ENCODE measurements at places on chromosomes 12 and 14.

DNA sequence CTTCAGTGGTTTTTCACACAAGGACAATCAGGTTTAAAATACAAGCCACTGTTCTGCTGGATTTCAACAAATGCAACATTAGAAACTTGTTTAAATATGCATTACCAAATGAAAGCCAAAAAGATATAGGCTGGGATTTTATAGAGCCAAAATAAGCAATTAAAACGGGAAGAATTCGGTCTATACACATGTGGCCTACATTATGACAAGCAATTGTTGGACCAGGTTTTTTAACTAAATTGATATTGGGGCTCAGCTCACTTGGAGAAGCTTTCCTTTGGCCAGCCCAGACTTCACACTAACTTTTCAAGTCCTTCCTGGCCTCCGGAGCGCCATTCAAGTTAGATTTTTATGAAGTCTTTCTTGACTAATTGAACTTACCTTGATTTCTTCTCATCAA lies 16.9 kb upstream of the PDE3A start:
- no peak for DNase-seq

DNA sequence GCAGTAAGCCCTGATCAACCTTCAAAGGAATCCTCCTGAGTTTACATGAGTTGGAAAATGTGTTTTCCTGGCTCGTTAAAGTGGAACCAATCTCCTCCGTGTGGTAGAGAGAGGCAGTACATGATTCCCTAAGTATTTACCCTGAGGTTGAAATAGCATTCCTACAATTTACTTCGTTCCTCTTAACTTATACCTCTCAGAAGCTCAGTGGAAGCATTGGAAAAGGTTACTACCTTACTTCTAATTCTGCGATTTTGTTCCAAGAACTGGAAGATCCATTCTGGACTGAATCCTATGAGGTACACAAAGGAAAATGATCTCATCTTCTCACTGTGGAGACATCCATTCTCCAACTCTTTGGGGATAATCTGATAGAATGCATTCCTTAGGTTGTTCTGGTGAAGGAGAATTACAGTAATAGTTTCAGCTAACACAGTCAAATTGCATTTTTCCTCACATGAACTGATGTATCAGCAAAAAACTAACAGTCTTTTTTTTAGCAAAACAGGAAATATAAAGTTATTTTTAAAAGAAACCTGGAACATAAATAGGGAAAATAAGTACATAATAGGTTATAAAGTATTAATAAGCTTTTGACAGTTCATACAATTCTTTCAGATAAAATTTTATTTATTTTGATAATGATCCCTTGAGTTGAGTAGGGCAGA lies 475.6 kb downstream of the PDZRN4 start:
- DNase-seq: peak; percentile 60

- no peak for DNase-seq
These were observed 268.5 kb upstream of the USP15 start for GRCh38 chr12:61991661-61992060.

GRCh38 chr12:22406627-22407026 lies 72.1 kb upstream of the ST8SIA1 start:
- no peak for DNase-seq

- no peak for DNase-seq
These were observed 55.5 kb upstream of the ESRRB start for GRCh38 chr14:76320486-76320885.

- DNase-seq: no peak
These were observed 27.5 kb upstream of the KRAS start for GRCh38 chr12:25278269-25278668.

GRCh38 chr12:3200814-3201233 lies 123.6 kb downstream of the TSPAN9 start:
- DNase-seq: no peak

- peak; percentile 73 for DNase-seq
These were observed 69.6 kb downstream of the MOK start for GRCh38 chr14:102235275-102235897.

DNA sequence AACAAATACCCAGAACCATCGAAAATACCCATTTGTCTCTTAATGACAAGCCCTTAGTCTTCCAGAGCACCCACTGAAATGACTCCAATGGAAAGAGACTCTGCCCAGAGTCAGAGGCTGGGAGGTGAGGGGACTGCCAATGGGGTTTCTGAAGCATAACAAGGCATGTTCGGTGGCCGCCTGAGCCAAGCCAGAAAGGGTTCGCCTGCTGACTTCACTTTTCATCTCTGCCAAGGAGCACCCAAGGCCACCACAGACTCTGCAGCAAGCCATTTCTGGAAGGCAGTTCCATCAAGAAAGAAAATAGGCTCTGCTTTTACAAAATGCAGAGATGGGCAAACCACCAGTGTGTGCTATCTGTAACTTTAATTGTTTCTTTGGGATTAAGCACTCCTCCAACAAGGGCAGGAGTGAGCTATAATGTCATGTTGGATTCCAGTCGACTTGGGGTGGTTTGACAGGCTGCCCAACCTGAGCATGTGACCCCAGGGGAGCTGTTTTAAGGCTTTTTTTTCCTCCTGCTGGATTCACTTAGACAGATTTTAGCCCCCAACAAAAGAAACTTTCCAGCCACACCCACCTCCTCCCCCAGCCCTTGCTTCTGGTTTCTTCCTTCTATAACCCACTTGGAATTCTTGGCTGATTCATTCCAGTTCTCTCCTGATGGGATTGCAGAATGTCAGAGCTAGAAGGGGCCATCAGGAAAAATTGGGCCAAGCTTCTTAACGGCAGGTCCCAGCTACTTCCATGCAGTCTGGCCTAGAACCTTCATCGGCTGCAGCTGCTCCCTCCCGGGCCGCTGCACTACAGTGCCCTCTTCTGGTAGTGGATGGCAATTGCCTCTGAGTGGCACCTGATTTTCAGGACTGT lies 24.1 kb downstream of the CKAP4 start:
- DNase-seq: peak; percentile 69
